Kidney capillary endothelial cell (primary cell): ENCODE measurements at places on chromosomes 5 and 9.

DNA sequence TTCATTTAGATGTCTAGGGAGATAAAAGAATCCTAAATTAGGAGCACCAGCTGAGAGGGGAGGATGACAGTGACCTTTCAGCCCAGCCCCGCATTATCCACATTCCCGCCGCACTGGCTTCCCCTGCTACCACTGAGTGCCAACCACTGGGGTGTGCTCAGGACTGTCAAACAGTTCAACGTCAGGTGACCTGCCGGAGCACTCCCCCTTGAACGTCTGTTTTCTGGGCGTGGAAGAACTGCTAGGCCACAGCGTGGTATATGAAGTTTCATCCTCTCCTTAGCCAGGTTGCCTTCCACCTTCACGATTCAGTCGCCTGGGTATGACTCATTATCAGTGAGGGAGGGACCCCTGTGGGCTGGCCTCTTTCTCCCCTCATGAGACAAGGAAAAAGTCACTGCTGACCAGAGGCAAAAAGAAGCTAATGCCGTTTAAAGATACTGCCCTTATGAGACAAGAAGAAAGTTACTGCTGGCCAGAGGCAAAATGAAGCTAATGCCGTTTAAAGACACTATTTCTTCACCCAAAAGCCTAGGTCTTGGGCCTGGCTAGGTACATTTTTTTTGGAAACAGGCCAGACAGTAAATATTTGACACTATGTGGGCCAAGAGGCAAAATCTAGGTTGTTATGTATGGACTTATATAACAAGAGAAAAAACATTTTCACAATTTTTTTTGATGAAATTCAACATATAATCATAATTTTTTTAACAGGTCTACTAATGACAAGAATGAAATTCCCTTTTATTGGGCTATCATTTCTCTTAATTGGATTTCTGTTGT lies 4.6 kb downstream of the NMRK1 start:
- no peak for DNase-seq

GRCh38 chr9:2493109-2493508 lies 128.5 kb upstream of the VLDLR start:
- DNase-seq = no peak

DNA sequence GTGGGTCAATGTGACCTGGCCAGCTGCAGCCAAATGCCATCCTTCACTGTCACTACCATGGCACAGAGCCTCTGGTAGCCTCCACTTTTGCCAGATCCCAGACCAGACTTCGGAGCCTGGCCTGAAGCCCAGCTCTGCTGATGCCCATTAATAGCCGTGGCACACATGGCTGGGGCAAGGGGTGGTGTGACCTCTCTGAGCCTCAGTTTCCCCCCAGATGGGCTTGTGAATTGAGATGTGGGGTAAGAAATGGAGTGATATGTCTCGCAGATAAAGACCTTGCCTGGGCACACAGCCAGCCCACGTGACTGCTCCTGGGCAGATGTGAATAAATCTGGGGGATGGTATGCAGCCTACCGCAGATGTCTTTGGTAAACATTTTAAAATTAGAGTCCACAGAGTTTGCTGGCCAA lies 13.9 kb downstream of the SUSD3 start:
- no peak for DNase-seq

GRCh38 chr5:21121213-21121612 lies 1133.2 kb upstream of the CDH18 start:
- no peak for DNase-seq

- no peak for DNase-seq
Measured at GRCh38 chr5:26430323-26430722, 608.1 kb downstream of the CDH9 start.

GRCh38 chr5:154626876-154627557 lies 128.2 kb upstream of the LARP1 start:
- DNase-seq = no peak

- no peak for DNase-seq
Measured at GRCh38 chr5:155587458-155587857, 573.9 kb downstream of the KIF4B start.

DNA sequence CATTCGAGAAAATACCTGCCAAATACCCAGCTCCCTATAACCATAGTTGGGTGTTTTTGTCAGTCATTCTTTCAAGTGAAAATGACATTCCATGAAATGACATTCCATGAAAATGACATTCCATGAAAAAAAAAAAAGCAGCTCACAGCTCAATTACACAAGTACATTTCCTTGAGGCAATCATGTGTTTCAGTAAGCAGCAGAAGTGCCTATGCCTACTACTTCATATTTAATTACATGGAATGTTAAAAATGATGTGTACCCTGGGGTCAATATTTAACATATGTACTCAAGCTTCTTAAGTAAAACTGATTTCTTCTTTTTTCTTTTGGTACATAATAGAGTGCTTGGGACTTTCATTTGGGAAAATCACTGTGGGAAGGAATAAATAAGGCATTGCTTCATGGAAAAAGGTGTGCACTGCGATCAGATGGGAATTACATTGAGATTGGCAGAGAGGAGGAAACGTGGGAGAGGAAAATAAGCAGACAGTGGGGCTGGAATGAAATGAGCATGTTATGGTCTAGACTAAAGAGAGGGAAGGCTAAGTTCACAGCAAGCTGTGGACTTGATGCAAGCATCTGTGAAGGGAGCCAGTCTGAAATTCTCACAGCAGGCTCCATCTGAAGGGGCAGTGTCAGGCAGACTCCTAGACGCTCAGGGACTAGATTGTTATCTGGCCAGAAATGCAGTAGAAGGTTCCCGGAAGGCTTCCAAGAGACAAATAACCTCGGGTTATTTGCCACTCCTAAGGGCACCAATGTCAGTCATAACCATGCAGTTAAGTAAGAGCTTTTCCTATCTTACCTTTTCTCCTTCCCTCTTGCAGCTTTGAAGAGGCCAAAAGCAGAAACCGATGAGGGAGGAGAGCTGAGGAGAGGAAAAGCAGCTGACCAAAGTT lies 15.2 kb upstream of the SPATA9 start:
- DNase-seq = no peak

DNA sequence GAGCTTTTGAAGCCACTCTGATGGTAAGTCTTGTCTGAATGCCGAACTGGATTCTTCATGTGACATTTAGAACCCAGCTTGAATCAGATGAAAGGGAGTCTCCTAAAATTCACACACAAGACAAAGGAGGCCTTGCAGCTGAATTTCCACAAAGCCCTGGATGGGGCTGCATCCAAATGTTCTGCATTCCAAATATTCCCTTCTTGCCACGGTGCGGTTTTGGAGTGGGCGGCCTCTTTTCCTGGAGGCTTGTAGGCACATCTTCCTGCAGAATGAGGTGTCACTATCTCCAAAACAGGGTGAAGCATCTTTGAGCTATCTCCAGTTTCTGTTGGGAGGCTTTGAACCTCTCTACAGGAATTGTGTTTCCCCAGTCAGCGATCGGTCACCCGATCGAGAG lies 342.7 kb downstream of the ARHGEF28 start:
- DNase-seq = no peak

GRCh38 chr9:99824378-99825171 lies 2.9 kb downstream of the NR4A3 start:
- DNase-seq = no peak
